ENCODE measurements at places on chromosomes 4 and X.

GRCh38 chrX:13778916-13779315, 38.0 kb downstream of the GPM6B start:
- no peak for DNase-seq

DNA sequence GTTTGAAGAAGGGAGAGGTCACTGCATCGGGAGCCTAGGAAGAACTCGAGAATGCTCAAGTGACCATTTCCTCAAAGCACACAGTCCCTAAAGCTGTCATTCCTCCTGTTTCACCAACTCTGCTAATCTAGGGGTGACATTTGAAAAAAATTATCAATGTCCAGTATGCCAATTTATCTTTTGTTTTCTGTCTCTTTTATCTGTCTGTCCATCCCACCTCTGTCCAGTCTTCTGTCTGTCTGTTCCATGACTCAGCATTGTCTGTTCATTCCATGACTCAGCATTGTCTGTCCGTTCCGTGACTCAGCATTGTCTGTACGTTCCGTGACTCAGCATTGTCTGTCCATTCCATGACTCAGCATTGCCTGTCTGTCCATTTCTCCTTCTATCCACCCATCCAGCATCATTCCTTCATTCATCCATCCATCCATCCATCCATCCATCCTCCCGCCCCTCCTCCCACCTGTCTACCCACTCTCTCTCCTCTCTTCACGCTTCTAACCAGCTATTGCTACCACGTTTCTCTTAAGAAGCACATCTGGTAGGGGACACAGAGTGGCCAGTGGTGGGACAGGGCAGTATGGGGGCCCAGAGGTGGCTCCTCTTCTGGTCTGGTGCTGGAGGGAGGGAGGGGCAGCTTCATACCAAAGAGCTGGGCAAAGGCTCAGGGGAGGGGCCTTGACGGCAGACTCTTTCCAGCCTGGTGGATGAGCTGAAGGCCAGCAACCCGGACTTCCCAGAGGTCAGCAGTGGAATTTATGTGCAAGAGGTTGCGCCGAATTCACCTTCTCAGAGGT, 34.1 kb downstream of the HTRA3 start:
- DNase-seq, result no peak

- DNase-seq, result no peak
These were observed 117.1 kb upstream of the USP9X start for GRCh38 chrX:40968180-40968579.

DNA sequence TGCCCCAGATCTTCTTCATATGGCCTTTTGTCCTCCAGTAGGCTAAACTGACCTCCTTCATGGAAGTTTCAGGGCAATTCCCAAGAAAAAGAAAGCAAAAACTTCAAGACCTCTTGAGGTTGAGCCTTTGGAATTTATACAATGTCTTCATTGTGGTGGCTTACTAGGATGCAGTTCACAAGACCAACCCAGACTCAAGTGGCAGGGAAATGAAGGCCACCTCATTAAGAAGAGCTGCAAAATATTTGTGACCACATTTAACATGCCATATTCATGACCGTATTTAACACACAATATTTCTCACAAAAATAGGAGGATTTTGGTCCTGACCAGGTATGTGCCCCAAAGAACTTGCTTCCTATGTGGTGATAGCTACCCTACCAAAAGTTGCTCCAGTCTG, 605.5 kb upstream of the PITX2 start:
- DNase-seq, result no peak

- DNase-seq, result no peak
These were observed 205.3 kb downstream of the ARAP2 start for GRCh38 chr4:36039026-36039425.

DNA sequence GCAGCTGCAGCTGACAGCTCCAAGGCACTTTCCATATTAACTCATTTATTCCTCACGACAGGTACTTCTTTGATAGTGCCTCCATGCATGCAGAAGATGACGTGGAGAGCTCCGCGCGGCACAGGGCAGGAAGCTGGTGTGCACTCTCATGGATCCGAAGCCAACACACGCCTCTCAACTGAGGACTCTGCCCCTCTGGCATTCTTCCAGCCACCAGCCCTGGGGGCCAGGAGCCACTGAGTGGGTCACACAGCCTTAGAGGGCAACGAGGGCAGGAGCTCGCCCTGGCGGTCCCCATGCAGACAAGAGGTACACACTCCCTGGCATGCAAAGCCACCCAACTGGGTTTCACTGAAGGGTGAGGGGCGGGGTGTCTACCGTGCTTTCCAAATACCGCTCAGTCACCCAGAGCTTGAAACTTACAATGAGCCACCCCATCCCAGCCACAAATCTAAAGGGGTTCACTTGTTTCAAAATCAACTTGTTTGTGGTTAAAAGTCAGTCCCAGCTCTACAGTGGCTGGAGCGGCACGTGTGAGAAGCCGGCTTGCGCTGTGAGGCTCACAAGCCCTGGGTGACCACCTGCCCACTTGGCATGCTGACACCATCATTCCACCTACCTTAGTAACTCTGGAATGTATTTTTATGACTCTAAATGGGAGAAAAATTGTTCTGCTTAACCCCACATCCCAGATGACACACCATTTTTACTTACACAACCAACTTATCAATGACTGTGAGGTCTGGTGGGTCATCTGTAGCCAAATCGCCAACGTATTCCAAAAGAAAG, 16.2 kb downstream of the NOP14 start:
- DNase-seq, result no peak

- no peak for DNase-seq
These were observed 45.2 kb downstream of the CXXC4 start for GRCh38 chr4:104449537-104449936.

DNA sequence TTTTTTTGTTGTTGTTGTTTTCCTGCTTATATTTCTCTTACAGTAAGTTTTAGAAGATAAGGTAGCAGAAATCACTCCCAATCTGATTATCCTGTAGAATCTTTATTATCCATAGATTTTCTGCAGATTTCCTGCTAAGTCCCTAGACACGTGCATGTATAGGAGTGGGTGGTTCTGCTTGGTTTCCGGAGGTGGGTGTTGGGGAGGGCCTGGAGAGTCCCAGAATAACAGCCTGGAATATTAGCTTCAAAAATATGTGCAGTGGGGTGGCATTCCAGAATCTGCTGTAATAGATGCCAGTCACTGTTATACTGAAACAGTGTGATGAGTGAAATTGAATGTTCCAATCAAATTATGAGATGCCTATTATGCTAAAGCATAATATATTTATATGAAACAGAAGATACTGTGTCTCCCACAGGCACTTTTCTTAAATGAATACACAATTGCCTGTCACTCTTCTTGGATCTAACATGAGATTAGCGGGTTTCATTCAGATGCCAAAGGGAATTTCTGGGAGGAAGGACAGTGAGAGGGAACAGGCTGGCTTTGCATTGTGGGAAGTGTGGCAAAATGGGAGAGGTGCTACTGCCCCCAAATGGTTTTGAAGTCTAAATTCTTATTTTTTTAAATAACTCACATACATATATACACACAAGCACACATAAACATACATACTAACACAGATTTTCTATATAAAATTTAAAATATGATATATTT, 37.6 kb downstream of the C4orf50 start:
- no peak for DNase-seq

- peak; percentile 6 for DNase-seq
These were observed 21.4 kb downstream of the HELT start for GRCh38 chr4:185039508-185040273.

DNA sequence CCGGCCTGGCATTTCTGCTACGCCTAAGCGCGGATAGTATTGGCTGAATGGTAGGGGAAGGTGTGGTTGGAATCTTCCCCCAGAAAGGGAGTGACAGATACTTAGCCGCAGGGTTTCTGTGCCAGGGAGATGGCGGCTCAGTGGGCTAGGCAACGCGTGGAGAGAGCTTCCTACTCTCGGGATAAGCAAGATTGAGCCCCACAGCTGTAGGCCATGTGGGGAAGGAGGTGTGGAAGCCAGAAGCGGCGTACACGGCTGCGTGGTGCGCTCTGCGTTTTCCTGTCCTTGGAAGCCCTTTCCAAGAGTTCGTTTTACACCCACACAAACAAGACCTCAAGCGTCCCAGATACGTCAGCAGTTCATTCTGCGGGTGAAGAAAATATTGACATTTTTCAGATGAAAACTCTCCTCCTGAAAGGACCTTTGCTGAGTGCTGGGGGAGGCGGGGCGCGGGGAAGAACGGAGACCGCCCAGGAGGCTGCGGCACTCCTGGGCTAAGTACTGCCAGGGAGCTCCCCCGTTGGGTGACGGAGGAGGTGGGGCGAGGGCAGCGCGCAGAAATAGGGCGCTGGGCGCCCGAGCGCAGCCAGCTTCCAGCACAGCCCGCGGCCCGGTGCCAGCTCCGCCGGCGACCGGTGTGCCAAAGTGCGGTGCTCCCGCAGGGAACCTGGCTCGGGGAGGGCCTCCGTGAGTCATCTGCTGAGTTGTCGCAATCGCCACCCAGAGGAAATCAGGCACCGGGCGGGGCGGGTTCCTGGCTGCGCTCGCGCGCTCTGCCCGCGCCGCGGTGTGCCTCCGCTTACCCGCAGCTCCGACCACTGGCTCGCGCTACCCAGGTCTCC, at the start of gene GPAT3:
Gene GPAT3, plus strand, starts transcription at position 589 of the 842 bp plus-strand sequence. CDS start 515 bp downstream, outside the sequence.
- no peak for DNase-seq

GRCh38 chrX:97867266-97867665, 983.6 kb downstream of the RPA4 start:
- no peak for DNase-seq

DNA sequence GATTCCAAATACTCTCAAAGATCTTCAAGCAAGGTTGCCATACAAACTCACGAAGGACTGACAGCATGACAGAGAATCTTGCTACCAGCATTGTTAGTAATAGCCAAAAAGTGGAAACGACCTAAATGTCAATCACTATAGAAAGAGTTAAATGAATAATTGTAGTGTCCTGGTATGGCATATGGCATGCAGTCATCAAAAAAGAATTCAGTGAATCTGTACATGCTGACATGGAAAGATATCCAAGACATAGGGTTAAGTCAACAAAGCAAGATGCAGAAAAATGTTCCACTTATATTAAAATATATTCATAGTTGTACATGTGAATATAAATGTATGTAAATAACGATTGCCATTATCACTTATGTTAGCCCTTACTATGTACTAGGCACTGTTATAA, 37.6 kb downstream of the SRPX2 start:
- no peak for DNase-seq

- peak; percentile 7 for DNase-seq
These were observed 181.4 kb upstream of the UGT8 start for GRCh38 chr4:114417214-114417613.

DNA sequence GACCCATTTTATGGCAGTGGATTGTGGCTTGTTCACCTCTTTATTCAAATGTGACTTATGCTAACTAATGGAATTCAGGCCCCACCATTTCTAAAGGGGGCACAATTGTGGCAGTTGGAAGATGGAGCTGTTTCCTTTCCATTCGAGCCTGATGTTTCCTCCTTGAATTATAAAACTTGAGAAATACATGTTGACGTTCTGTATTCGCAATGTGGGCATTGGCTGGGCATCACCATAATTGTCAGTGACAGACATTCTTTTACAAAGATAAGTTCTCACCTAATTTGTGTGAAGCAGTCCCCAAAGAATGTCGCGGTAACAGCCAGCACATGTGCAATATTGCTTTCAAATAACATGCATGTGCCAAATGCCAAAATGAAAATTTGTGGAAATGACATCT, 1070.2 kb upstream of the TENM3 start:
- DNase-seq, result no peak

- DNase-seq, result no peak
These were observed 133.8 kb downstream of the KLHL13 start for GRCh38 chrX:117982694-117983392.

DNA sequence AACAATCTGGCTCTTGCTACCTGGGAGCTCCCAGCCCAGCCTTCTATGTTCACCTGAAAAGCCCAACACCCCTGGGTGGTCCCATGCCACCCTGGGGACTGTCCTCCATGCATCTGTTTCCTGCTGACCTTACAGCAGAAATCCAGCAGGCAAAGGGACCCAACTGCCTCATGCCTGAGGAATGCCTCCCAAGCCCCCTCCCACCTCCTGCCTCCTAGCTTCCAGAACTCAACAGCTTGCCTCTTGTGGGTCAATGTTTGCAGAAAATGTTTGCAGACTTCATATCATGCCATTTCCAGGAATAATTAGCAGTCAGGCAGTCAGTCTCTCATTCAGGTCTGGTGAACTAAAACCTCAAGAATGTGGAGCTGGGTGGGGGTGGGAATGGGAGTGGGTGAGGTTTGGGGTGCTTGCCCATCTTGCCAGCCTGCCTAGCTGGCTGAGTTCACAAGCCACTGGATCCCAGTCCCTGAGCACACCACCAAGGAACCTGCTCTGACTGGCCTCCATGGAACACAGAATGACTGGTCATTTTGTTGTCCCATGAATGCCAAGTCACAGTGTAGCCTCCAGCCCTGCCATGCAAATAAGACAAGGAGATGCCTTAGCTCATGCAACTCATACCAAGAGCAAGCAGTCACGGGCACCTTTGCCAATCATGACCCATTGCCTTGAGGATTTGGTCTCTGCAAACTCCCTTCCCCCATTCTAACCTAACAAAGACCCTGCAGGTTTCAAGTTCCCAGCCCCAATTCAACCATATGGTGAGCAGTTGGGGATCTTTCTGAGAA, 12.1 kb upstream of the PLAC1 start:
- no peak for DNase-seq
